ENCODE measurements at places on chromosomes 1 and 21.

GRCh38 chr1:161139766-161140165 lies 7.3 kb upstream of the DEDD start:
- no peak for DNase-seq

DNA sequence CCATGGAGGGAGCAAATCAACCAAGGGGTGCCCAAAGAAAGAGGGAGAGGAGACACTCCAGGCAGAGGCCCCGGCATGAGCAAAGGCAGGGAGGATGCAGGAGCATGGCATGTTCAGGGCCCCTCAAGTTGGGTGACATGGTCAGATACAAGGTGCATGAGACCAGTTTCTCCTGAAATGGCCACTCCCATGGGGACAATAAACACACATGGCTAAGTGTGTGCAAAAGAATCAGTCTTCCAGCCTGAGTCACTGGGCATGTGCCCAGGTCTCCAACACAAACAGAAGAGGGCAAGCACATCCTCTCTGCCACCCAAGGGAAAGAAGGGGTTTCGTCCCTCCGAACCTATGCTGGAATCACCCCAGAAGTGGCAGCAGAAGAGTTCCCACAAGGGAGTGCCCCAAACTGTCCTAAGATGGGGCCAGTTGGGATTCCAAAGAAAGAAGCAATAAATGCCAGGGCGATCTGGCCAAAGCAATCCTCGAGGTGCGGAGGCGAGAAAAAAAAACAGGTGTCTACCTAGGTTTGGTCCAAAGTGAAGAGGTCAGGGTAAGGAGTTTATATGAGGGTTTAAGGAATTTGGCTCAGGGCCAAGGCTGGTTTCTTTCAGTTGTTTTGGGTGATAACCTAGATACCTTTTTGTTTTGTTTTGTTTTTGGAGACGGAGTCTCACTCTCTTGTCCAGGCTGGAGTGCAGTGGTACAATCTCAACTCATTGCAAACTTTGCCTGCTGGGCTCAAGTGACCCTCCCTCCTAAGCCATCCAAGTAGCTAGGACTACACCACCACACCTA lies 13.2 kb downstream of the CASP9 start:
- no peak for DNase-seq

DNA sequence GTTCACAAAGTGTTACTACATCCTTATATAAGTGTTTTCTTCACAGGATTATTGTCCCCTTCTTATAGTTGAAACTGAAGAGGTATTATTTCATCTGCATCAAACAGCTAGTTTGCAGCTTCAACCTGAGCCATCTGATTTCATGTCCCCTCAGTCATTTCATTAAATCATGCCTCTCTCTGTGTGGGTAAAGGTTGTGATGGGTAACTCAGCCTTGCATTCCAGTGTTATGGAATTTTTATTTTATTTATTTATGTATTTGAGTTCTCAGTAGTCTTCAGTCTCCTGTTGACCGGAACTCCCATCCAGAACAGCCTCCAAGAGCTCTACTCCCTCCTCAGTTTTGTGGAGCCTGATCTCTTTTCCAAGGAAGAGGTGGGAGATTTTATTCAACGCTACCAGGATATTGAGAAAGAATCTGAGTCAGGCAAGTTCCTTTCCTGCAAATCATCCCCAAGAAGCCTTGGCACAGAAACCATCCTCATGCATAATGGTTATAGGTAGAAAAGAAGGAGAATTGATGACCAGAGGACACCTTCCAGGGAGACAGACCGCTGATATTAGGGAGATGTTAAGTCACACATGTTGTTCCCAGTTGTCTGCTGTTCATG lies 21.8 kb downstream of the CHD1L start:
- DNase-seq = no peak

DNA sequence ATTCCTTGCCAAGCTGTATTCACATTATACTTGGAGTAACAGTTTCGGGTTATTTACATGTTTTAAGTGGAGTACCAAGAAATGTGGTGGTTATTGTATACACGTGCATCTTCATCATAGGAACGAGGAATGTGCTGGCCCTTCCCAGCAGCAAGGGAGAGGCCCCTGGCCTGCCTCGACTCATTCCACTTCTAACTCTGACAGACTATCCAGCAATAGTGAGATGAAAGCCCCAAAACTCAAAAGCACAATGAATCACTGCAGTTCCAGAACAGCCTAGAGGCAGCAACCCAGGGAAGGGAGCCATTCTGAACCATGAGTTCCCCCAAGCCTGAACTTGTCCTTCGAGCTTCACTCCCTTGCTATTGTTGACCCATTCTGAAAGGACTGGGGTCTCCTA lies 23.1 kb downstream of the FAM89A start:
- no peak for DNase-seq

GRCh38 chr1:45001011-45001481 lies 10.1 kb downstream of the HECTD3 start:
- no peak for DNase-seq

DNA sequence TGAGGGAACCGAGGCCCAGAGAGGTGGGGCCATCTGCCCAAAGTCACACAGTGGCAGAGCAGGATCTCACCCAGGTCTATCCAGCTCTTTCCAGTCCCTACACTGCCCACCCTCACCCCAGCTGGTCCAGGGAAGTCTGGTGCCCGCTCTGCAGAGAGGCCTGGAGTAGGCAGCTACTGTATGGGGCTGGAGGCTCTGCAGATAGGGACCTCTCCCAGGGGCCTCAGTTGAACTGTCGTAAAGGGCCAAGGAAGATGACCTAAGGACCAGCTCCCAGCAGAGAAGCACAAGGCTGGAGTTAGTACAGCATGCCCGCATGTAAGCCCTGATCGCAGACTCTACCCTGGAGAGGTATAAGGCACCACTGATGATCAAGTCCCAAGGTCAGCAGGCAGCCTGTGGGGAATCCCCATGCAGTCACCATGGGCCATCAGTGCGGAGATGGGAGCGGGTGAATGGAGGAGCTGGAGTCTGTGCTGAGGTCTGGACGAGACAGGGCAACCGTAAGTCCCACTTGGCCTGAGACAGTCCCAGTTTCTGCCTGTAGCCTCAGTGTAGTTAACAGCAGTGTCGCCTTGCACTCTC lies 320.2 kb downstream of the MATN1 start:
- no peak for DNase-seq

DNA sequence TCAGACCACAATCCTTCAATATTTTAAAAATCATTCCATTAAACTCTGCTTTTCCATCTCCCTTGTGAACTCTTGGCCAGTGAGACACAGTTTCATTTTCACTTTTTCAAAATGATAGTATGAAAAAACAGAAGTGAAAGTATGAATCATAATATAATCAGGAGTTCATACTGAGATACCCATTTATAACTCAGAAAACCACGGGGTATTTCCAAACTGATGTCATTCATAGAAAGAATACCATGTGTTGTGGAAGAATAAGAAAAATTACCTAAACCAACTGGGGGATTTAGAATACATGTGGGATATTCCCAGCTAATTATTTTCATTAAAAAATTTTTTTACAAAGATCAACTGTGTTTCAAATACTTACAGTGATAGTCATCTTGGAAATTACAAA lies 149.9 kb downstream of the MRPL39 start:
- no peak for DNase-seq

- no peak for DNase-seq
Observed at GRCh38 chr21:34935452-34935851, 113.7 kb downstream of the RUNX1 start.

- DNase-seq = no peak
Observed at GRCh38 chr1:20248971-20249612, 41.6 kb upstream of the VWA5B1 start.

GRCh38 chr1:245173446-245174211 lies 18.8 kb downstream of the KIF26B start:
- DNase-seq = no peak

GRCh38 chr1:64920941-64921589 lies 45.3 kb downstream of the JAK1 start:
- DNase-seq = no peak

DNA sequence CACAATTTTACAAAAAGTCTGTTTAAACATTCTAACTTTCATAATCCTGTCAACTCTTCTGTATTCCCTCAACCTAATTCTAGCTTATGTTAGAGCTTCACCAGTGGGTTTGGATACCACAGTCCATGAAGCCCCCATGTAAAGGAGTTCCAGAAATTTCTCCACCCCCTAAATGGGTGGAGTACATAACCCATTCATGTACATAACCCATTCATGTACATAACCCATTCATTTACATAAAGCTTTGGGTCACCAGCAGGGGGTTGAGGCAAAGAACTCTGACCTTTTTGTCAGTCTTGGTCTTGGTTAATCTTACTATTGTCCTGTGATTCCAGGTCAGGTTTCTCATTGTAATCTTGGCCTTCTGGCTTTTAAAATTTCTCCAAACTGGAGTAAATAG lies 61.6 kb downstream of the SMYD2 start:
- DNase-seq = no peak

- no peak for DNase-seq
Observed at GRCh38 chr1:202015662-202015937, 5.2 kb downstream of the ELF3 start.

DNA sequence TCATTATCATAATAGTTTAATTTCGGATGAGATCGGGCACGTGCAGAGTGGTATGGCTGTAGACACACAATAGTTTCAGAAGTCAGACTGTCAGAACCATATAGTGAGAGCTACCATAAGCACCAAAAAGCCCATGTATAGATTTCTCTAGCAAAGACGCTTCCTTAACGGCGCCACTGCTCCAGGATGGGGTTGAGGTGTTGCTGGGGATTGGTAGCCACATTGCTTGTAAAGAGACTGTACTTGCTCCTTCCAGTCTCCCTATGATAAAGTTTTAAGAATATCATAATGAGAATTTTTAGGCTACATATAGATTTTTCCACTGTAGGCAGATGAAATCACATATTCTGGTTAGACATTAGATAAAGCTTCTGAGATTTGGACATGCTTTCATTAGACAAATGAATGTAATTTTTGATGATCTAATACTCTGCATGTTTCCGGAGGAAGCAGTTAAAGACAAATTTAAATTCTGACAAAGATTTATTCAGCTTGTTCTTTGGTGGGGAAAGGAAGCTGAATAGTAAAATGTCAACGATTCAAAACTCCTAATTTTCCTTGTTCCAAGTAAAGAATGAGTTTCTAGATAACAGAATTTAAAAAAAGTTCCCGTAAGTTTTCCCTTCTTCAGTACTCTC lies 77.7 kb downstream of the MAP3K7CL start:
- no peak for DNase-seq

GRCh38 chr1:31579374-31579773 lies 3.1 kb downstream of the TINAGL1 start:
- DNase-seq = no peak

GRCh38 chr1:27632387-27633297 lies 2.3 kb downstream of the FGR start:
- DNase-seq = peak; percentile 50
